GM04504 (cell line): ENCODE measurements at places on chromosomes 11 and 22.

DNA sequence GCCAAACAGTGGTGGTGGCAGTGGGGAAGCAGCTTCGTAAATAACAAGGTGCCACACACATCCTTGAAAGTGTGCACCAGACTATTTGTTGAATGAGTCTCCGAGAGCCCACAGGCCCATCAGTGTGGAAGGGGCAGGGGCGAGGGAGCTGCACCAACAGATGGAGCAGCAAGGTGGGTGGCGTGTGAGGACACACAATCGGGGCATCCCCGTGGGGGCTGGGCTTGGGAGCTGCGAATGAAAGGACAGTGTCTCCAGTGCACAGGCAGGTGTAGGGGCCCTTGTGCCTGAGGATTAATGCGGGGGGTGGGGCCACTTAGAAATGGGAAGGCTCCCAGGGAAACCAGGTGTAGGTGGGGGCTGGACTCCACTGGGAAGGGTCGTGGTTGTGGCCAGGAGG lies 2.8 kb downstream of the NRXN2 start:
- DNase-seq, result no peak

GRCh38 chr11:13284776-13285588 lies 7.4 kb downstream of the BMAL1 start:
- DNase-seq, result no peak

DNA sequence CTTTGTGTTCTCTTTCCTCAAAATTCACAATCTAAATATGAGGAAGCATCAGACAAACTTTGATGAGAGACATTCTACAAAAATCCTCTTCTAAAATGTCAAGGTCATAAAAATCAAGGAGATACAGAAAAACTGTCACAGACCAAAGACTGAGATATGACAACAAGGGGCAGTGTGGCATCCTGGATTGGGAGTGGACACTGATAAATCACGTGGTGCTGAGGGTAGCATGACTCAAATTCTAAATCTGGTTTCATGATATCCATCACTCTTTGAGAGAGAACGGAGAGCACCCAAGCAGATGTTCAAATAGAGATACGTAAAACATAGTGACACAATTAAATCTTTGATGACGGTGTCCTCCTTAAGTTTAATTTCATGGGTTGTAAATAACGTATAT lies 13.0 kb upstream of the CARD18 start:
- no peak for DNase-seq

DNA sequence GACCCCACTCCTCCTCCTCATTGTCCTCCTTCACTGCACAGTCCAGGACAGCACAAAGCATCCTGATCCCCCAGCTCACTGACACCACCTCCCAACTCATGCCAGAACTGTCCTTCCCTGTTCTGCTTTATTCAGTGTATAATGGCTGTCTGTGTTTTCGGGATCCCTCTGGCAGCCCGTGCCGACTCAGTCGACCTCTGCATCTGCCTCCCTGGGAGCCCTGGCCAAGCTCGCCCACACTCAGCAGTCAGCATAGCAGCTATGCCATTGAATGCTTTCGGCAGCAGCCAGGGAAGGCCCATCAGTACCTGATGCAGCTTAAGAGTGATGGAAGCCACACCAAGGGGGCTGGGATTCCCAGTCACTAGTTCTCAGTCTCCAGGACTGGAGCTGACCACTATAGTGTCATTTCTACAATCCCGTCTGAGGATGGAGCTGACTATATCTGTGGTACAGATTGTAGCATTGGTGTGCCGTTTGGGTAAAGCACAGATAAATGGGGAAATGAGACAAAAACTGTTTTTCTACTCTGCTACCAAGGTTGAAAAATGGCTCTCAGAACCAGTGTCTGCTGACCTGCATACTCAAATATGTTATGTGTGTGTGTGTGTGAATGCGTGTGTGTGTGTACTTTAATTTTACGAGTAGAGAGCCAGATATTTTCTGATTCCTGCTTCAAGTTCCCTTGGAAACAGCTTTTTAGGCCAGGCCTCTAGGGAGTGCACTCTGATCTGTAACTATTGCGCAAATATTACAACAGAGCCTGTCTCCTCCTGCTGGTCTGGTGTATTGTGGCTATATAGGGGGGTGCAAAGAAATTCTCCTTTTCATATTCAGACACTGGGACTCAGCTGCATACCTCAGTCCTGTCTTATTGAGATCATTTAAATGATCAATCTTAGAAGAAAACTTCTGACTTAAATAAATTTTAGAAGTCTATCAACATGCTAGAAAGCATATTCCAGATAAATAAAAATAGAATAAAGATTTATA lies 78.8 kb upstream of the TOP3B start:
- no peak for DNase-seq

GRCh38 chr22:46985507-46985882 lies 223.0 kb downstream of the TBC1D22A start:
- DNase-seq, result no peak

GRCh38 chr11:35145271-35145670 lies 6.3 kb downstream of the CD44 start:
- no peak for DNase-seq

GRCh38 chr11:114170226-114170625 lies 110.7 kb downstream of the ZBTB16 start:
- DNase-seq, result no peak

DNA sequence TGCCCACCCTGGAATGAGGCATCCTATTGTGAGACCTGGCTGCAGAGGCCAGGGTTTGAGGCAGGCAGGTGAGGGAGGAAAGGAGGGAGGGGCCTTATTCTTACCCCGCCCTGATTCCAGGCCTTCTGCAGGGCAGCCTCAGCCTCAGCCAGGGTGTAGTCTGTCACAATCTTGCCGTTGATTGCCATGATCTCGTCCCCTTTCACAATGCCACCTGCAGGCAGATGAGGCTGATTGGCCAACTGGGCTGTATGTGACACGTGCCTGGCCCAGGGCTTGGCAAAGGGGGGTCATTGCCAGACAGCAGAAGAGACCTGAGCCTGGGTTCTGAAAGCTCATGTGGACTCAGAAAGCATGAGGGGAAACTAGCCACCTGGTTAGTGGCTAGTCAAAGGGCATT lies 21.4 kb upstream of the ABCC8 start:
- no peak for DNase-seq
